BJ (cell line): ENCODE measurements at places on chromosomes 3 and 15.

GRCh38 chr3:68163968-68164367 is 509.6 kb upstream of the SUCLG2 start:
- DNase-seq = no peak

- DNase-seq = no peak
Observed at GRCh38 chr15:56047354-56047753, 53.9 kb upstream of the NEDD4 start.

DNA sequence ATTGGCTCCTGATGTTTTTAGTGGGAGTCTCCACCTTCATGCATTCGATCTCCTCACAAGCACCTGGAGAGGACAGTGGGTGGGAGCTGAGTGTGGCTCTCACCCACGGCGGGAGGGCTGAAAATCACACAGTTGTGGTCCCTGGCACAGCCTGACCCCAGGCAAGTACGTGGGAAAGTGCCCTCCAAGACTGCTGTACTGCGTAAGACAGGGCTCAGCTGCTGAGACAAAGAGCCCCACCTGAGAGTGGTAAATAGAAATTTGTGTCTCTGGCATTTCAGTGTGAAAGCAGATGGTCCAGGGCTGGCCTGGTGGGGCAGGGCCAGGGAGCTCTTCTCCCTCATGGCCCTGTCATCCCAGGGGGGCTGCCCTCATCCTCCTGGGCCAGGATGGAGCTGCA is 77.4 kb upstream of the IQSEC1 start:
- DNase-seq = no peak

- DNase-seq = no peak
Observed at GRCh38 chr3:132285620-132285945, 31.6 kb upstream of the ACP3 start.

- DNase-seq = peak; percentile 39
Observed at GRCh38 chr15:68875377-68876116, 54.8 kb upstream of the SPESP1 start.

DNA sequence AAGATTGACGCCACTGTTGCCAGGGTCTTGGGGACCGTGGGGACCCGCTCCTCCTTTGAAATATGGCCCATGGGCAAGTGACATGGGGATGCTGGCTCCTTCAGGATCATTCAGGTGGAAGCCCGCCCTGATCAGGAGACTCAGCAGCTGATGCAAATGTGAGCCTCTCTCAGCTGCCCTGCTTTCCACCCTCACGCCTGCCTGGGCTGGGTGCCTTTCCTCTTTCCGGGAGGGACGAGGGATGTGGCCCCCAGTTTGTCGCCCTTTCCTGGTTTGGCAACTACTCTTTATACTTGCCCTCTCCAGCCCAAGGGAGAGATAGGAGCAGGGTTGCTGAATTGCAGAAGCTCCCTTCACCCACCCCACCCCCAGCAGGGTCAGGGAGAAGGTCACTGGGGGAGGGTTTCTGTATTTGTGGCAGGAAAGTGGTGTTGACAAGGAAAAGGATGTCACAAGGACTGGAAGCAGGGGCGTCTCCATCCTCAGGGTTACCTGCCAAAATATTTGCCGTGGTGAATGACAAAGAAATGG is 21.8 kb downstream of the DNASE1L3 start:
- DNase-seq = no peak

DNA sequence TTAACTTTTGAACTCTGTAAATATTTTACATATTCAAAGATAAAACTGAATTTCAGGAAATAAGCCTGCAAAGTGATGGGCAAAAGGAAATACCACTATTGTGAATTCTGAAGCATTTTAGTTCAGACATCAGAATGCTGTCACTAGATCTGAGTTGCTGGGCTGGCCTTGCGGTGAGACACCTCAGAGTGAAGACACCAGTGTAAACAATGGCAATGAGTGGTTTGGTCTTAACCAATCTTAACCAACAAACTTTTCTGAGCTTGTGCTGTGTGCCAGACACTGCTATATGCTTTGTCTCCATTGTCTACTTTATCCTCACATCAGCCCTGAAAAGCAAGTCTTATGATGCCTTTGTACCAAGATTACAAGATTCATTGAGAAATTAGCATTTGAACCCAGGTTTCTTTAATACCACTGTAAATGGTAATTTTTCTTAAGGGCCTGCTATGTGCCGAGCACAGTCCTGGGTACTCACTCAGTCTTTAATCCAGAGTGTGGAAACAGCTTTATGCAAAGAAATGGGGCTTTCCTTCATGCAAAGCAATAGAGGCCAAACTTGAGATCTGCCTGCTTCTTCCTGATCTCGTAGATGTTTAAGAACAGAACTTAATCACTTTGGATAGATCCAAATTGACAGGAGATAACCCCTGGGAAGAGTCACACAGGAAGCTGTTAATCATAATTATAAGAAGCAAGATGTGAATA is 55.0 kb downstream of the TMEM39A start:
- DNase-seq = no peak

DNA sequence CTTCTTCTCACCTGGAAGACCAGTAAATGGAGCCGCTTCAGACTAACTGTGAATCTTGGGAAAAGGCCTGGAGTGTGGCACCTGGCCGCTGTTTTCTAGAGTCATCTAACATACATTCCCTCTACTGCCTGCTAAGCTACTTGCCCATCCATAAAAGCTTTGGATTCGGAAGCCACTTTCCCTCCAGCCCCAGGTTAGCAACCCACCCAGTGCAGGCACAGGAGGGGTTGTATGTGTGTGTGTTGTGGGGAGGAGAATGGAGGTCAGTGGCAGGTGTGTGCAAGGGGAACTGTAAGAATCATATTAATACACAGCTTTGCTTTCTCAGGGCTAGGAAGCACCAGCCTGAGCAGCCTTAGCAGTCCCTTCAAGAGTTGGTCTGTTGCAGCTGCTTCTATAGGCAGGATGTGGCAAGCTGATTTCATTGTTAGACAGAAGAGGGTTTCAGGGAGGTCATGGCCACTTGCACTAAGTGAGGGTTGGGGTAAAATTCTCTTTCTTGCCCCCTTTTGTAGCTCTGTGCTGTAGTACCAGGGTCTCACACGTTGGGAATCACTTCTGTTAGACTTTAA is 8.9 kb downstream of the NSUN3 start:
- DNase-seq = no peak

GRCh38 chr3:33047842-33048834 is 48.8 kb downstream of the GLB1 start:
- DNase-seq = no peak

GRCh38 chr3:140448001-140448400 is 229.9 kb upstream of the TRIM42 start:
- DNase-seq = no peak

DNA sequence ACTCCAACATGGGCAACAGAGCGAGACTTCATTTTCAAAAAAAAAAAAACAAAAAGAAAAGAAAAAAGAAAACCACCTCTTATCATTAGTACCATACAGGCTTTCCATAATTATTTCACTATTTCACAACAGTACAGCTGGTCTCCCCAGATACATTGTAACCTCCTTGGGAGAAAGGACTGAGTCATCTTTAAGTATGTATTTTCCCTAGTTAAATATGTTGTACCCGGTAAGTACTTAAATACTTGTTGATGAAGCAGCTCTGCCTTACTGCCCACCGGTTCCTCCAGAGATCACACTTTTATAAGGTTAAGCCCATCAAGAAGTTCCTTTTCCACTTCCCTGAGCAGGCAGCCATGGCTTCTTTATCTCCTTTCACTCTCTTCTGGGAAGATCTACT is 789.5 kb upstream of the CFAP20DC start:
- peak; percentile 33 for DNase-seq

GRCh38 chr3:138451595-138452162 is 17.3 kb downstream of the ESYT3 start:
- no peak for DNase-seq

- DNase-seq = no peak
Observed at GRCh38 chr3:122331886-122332285, 6.8 kb downstream of the CSTA start.

GRCh38 chr15:29053006-29053405 is 167.2 kb downstream of the APBA2 start:
- DNase-seq = no peak

GRCh38 chr3:32484436-32484835 is 18.2 kb downstream of the CMTM6 start:
- no peak for DNase-seq

- DNase-seq = no peak
Observed at GRCh38 chr3:157840564-157840963, 265.7 kb downstream of the SHOX2 start.

DNA sequence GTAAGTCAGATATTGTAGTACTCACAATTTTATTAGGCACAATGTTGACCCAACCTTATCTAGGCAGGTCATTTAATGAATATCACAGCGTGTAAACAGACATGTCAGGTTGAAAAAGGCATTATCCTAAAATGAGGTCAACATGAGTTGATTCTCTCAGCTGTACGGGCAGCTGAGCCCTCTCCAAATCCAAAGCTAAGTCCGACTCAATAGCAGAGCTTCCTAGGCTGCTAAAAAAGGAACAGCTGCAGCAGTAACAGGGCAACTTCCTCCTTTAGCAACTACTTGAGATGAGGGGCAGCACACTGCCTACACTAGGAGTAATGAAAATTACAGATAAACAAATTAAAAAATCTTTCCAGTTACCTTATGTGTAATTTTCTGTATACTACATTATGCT is 189.2 kb downstream of the CADM2 start:
- no peak for DNase-seq

DNA sequence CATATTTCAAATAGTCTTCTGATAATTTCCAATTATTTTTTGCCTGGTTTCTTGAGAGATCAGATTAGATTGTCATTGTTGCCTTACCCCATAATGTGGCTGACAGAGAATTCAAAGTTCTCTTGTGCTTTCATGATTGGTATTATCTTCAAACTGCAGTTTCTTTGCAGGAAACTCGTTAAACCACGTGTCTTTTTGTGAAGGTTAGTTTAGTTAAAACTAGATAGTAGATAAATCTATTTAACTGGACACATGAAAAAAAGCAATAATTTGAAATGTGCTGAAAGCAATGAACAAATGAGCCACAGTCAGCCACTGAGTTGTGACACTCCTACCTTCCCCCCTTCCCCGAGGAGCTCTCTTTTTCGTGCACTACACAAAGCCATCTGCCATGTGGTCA is 327.5 kb upstream of the UMPS start:
- no peak for DNase-seq

GRCh38 chr15:33155691-33156420 is 38.7 kb downstream of the FMN1 start:
- no peak for DNase-seq

GRCh38 chr3:184481984-184482671 is 79.5 kb upstream of the EPHB3 start:
- no peak for DNase-seq

GRCh38 chr3:45817831-45818522 is 21.6 kb upstream of the SLC6A20 start:
- DNase-seq = peak; percentile 96

- DNase-seq = no peak
Observed at GRCh38 chr3:187737368-187738070, 7.7 kb downstream of the BCL6 start.

GRCh38 chr3:197369545-197369944 is 71.1 kb upstream of the DLG1 start:
- DNase-seq = no peak
